Stimulated activated CD4-positive, alpha-beta T cell treated with anti-CD3 and anti-CD28 coated beads, Interleukin-12 subunit alpha, Interleukin-12 subunit beta, amount 100 ng/mL, for 24 hours (primary cell): ENCODE measurements at places on chromosomes 7 and 10.

DNA sequence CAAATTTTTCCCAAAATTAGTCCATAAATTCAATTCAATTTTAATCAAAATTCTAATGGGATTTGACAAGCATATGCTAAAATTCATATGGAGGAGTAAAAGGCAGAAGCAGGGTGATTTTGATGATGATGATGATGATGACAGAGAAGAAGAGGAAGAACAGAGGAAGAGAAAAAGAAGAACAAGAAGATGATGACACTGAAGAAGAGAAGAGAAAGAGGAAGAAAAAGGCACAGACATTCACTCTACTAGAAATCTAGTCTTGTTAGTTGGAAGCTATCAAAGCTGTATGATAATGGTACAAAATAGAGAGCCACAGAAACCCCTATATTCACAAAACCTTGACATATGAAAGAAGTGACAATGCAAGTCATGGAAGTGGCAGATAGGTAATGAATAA is 157.9 kb downstream of the ELMO1 start:
- DNase-seq = no peak

DNA sequence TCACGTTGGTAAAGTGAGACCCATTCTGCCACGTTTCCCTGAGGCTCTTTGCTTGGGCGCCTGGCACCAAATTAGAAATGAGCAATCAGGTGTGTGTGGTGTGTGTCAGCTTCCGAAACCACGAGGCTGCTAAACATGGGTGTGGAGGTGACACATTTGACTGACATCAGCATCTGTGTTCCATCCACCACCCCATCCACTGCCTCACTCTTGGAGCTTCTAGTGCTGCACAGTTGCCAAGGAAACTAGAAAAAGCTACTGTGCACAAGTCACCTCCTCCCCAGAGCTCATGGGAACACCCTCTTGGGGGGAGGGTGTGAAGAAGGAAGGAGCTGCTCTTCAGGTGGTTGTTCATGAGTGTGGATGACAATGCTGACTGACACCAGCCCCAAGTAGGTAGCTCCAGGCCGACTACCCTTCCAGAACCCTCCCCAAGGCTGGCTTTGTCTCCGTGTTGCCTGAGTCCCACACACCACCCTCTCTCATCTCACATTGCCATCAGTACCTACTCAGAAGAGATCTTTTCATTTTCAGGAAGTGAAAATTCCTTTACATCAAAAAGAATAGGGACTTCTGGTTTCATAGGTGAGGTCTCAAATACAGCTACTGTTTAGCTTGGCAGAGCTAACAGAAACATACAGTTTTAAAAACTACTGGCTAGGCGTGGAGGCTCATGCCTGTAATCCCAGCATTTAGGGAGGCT is 152.2 kb downstream of the TMEM178B start:
- DNase-seq = no peak

DNA sequence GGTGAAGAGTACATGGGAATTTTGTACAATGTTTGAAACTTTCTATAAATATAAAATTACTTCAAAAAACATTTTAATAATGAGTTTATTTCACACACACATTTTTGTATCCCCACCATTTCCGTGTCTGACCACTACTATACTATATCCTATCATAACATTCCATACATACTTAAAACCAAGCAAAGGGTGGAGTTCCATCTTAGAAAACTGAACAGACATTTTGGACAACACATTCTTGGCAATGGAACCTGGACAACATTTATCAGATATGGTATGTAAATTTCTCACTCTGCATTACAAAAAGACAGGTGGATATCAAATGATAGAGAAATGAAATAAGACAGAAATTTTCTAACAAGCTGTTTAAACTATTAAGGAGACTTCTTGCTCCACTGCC is 168.9 kb downstream of the TWIST1 start:
- DNase-seq = no peak

DNA sequence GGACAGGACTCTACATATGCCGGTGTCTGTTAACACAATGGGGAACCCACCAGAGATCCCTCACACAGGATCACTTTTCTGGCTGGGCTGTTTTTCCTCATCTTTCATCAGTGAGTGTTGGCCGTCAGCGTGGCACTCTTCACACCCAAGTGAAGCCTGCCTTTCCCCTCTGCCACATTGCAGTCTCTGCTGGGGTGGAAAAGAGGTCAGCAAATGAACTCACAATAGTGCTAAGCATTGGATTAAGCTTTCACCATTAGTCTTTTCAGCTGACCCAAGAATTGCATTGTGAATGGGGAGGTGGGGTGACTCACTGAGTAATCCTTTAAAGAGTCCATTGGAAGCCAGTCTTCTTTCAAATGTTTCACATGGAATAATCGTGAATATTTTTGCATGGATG is 143.0 kb downstream of the KIAA1217 start:
- DNase-seq = no peak

GRCh38 chr10:34816501-34817002 is 1.5 kb upstream of the PARD3 start:
- no peak for DNase-seq

DNA sequence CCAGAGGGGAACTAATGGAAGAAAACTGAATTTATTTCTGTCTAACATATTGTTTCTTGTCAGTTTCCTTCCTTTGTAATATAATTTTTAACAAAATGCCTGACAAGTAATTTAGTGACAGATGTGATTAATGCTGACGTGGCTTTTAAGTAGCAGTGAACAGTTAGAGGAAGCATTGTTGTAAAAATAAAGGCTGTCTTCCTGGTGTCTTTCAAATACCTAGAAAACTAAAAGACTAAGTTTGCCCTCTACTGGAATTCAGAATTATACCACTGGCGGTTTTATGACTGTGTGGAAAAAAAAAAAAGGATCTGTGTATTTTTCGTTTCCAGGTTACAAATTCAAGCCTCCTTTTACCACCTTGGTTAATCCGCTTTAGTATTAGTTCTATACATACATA is 217.1 kb upstream of the DPP6 start:
- DNase-seq = no peak

GRCh38 chr10:7651853-7652470 is 14.8 kb downstream of the ITIH5 start:
- no peak for DNase-seq

GRCh38 chr10:97708976-97709946 is 4.3 kb upstream of the MARVELD1 start:
- DNase-seq = no peak

GRCh38 chr10:124670849-124671248 is 73.3 kb downstream of the FAM53B start:
- no peak for DNase-seq

DNA sequence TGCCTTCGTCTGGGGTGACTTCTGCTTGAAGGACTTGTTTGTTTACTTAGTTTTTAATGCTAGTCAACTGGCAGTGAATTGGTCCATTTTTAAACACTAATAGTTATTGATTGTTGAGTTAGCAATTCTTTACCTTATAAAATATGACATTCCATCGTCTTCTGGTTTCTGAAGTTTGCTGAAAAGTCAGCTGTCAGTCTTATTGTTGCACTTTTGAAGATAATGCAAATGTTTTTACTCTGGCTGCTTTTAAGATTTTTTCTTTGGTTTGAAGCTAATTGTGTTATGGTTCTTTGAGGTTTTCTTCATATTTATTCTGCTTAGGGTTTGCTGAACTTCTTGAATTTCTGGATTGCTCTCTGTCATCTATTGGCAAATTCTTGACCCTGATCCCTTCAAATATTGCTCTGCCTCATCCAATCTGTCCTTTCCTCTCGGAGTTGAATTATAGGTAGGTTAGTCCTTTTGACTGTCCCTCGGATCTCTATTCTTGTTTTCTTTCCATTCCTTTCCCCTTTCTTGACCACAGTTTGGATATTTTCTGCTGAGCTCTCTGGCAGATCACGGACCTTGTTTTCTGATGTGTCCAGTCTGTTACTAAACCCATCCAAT is 24.2 kb downstream of the MGMT start:
- no peak for DNase-seq

DNA sequence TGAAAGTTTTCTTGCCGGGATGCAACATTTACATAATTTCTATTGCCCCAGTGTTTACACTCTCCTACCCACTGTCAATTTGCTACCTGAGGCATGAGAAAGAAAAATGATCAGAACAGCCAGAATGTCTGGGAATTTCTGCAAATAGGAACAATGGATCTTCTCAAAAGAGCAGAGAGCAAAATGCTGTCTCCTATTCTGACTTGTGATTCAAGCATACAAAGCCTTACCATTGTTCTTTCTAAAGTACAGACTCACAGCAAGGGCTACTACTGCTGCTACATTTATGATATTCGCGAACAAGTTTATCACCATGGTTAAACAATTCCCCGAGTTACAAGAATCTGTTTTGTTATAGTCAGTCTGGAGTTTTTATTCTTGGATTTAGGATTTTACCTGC is 329.9 kb upstream of the CELF2 start:
- DNase-seq = no peak

DNA sequence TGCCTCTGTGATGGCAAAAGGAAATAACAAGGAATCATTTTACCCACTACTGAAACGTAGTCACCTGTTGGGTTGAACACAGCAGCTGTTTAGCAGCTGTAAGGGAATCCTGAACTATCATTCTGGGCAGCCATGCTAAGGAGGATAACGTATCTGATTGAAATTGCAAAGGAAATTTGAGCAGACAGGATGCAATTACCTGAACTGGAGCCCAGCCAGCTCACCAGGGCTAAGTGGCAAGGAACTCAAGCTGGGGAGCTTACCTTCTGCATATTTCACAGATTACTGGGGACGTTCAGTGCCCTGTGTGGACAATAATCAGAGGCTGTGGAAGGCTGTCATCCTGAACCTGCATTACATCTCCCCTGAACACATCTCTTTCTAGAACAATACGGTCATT is 650.5 kb downstream of the SORCS3 start:
- no peak for DNase-seq

DNA sequence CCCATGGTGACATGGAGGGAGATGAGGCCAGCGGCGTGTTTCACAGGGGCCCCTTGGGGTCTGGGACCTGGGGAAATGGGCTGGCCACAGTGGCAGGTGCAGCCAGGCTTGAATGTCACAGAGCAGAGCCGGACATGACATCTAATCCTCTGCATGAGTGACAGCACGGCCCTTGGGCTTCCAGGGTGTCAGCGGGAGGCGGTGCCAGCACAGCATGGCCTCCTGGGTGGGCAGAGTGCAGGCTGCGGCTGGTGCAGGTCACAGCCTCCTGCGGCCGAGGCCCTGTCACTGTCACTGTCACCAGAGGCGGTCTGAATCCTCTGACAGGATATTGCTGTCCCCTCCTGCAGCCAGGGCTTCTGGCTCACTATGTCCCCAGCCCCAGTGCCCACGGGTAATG is 18.2 kb downstream of the BHLHA15 start:
- no peak for DNase-seq

GRCh38 chr10:25831080-25831479 is 102.9 kb upstream of the MYO3A start:
- DNase-seq = no peak

GRCh38 chr10:3439183-3439582 is 266.6 kb upstream of the PITRM1 start:
- DNase-seq = no peak

GRCh38 chr10:122128357-122128756 is 139.4 kb downstream of the TACC2 start:
- no peak for DNase-seq

DNA sequence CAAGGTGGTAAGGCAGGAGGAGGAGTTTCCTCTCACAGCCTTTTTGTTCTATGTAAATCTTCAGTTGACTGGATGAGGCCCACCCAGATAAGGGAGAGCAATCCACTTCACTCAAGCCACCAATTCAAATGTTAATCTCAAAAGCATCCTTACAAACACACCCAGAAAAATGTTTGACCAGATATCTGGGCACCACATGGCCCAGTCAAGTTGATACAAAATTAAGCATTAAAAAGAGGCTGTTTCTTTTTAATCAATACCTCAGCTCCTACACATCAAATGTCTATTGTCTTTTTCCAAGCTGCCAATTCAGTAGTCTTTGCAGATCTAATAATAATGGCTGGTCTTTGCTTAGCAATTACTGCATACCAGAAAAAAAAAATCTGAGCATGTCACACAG is 18.0 kb upstream of the LYZL1 start:
- DNase-seq = no peak

GRCh38 chr10:48400129-48400849 is 93.8 kb downstream of the MAPK8 start:
- DNase-seq = no peak

- DNase-seq = no peak
These were observed 289.5 kb upstream of the AOAH start for GRCh38 chr7:37013771-37014170.

DNA sequence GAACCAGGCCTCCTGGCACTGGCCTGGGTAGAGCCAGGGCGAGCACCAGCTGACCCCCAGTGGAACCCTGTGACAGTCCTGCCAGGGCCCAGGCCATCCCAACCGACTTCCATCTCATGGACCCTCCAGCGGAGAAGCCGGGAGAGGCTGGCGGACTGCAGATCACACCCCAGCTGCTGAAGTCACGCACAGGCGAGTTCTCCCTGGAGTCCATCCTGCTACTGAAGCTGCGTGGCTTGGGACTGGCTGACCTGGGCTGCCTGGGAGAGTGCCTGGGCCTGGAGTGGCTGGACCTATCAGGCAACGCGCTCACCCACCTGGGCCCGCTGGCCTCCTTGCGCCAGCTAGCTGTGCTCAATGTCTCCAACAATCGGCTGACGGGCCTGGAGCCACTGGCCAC is 4.7 kb downstream of the RARRES2 start:
- DNase-seq = no peak

DNA sequence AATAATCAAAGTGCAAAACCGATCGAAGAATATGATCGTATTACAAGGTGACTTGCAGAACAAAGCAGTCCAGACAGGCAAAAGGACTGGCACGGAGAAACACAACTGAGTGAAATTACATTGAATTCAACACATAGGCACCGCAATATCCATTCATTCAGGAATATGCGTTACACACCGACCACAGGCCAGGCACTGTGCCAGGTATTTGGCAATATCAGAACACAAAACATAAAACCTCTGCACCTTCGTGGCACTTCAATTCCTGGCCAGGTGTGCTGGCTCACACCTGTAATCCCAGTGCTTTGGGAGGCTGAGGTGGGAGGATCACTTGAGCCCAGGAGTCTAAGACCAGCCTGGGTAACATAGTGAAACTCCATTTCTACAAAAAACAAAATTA is 187.9 kb downstream of the DIP2C start:
- DNase-seq = no peak

- no peak for DNase-seq
These were observed 28.2 kb downstream of the AP5Z1 start for GRCh38 chr7:4803397-4804241.

DNA sequence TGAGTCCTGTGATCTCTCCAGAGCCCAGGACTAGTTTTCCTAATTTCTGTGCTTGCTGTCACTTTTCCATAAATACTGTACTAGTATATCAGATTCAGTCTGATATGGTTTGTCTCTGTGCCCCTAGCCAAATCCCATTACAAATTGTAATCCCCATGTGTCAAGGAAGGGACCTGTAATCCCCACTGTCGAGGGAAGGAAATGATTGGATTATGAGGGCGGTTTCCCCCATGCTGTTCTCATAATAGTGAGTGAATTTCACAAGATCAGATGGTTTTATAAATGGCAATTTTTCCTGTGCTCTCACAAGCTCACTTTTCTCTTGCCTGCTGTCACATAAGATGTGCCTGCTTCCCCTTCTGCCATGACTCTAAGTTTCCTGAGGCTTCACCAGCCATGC is 54.8 kb upstream of the IFRD1 start:
- DNase-seq = no peak

GRCh38 chr7:21504021-21504420 is 38.8 kb upstream of the DNAH11 start:
- DNase-seq = no peak
